Mucosa of descending colon (tissue), 3 donors: ENCODE measurements at places on chromosomes 2 and 18.
A peak's percentile ranks its signal among the peaks of the same experiment; 100 is the strongest.

- no peak for DNase-seq
Measured at GRCh38 chr18:58813105-58813504, 51.6 kb upstream of the ZNF532 start.

DNA sequence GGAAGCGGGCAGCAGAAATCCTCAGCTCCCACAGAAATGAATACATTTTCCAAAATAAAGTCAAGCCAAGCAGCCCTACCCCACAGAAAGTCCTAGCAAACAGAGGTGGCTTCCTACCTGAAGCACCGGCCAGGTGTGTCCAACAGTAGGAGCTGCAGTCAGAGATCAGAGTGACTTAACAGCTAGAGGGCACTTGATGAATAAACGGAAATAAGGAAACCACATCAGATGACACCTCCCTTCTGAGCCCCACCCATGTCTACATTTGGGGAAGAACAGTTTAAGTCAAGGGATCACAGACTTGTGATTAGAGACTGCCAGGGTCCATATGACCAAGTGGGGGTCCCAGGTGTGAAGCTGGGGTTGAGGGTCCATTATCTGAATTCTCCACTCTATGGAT is at the start of gene CXCR1:
CXCR1 (minus strand) TSS at position 172 of the 400 bp plus-strand sequence. CDS start 1,751 bp downstream, outside the sequence.
- no peak for DNase-seq

GRCh38 chr2:196291873-196292800 is 120.8 kb upstream of the STK17B start:
- DNase-seq = no peak

DNA sequence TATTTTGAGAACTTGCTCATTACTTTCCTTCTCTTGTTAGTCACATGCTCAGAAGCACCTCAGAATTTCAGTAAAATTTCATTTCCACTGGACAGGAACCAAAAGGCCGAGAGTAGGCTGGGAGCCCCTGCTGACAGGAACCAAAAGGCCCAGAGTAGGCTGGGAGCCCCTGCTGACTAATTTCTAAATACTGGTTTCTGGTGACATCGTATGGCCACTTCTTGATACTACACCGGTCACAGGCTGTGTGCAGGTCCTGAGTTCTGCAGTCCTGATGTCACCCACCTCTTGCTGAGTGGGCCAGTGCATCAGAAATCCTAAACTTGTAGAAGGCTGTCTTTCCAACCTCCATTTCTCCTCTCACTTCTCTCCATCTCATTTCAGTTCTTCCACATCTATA is 17.7 kb upstream of the EN1 start:
- peak; percentile 39 for DNase-seq

- no peak for DNase-seq
Measured at GRCh38 chr18:23832911-23833310, 143.7 kb downstream of the LAMA3 start.

DNA sequence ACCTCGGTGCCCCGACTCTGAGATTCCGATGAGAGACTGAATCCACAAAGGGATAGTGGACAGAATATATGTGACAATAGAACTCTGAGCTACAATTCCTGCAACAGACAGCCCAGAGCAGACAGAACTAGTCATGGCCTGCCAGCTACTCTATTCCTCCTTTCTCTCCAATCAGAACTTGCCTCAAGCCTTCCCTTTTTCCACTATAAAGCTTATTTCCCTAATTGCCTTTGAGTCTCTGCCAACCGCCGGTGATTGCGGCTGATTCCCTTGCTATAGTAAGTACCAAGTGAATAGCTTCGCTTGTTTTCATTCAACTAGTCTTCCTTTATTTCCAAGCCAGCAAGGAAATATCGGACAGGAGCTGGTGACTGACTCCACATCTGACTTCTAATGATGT is 96.8 kb downstream of the DSC3 start:
- peak; percentile 27 for DNase-seq

DNA sequence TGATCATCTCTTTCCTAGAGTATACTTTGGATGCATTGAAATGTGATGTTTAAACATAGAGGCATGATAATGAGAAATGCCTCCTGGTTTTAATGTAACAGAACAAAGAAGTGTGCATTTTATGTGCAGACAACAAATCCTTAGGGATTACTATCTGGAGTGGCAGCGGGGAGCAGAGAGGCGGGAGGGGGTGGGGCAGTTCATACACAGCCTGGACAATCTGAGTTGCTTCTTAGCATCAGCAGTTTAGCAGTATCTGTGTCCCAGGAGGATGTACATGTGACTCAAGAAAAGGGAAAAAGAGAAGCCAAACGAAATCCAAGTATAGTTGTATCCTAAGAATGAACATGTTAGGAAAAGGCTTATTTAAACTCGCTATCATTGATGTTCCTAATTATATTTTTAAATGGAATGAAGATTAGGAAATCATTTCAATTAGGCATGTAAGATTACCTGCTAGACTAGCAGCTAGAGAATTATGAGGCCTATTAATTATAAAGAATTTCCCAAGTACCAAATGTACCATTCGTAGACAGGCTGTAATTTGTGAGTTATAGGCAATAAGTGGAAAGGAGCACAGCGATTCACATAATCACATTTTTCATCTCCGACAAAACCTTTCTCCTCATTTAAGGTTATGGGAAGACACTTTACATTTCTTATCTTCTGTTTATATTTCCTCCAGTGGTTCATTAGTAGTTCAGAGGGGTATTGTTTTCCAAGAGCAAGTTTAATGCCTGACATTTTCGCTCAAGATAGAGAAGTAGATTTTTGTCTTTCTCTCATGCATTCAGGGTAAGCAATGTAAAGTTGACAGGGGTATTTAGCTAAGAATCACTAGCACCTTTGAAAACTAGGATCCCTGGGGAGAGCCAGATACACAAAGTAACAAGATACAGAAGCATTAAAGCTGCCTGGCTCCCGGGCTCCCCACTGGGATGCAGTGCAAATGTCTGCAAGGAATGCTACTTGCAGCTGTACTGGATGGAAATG is 141.3 kb upstream of the NOSTRIN start:
- no peak for DNase-seq

GRCh38 chr2:75787532-75788132 is 76.9 kb upstream of the GCFC2 start:
- DNase-seq = no peak

DNA sequence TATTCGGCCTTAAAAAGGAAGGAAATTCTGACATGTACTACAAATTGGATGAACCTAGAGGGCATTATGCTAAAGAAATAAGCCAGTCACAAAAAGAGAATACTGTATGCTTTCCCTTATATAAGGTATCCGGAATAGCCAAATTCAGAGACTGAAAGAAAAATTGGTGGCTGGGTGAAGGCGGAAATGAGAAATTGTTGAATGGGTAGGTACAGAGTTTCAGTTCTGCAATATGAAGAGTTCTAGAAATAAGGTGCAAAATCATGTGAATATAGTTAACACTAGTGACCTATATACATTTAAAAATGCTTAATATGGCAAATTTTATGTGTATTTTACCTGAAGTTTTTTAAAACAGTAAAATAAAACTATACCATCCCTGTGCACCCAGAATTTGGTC is 43.1 kb downstream of the RMP24 start:
- DNase-seq = no peak

- DNase-seq = no peak
Measured at GRCh38 chr2:106857882-106858478, 28.0 kb downstream of the ST6GAL2 start.

DNA sequence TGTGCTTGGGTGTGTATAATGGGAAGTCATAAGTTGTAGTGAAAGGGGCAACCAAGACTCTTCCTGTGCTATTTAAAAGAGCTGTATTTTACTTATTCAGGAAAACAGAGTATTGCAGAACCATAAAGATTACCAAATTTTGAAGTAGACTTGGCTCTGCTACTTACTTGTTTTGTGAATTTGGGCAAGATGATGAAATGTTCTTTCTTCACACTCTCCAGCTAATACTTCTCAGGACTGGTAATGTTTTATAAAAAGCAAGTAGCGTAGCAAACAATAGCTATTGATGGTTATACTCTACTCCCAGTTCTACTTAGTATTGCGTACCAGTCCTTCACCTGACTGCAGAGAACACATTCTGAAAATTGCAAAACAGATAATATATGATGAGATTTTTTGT is 374.1 kb downstream of the ARHGAP15 start:
- no peak for DNase-seq

GRCh38 chr2:60281730-60282129 is 271.7 kb downstream of the BCL11A start:
- no peak for DNase-seq

DNA sequence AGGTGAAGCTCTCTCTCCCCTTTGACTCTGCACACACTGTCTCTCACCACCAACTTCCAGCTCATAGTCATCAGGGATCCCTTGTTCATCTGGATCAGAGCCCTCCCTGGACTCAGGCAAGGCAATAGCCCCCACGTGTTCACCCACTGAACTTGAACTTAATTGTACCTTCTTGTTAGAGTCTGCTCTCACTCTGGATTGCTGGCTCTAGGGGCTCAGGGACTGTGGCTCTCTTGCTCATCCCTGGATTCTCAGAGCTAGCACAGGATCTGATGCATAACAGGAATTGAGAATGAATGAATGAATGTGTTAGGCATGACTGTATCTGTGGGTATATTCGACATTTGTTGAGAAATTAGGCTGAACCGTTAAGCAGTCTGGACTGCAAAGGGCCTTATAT is 16.7 kb upstream of the ASAP2 start:
- DNase-seq = no peak

DNA sequence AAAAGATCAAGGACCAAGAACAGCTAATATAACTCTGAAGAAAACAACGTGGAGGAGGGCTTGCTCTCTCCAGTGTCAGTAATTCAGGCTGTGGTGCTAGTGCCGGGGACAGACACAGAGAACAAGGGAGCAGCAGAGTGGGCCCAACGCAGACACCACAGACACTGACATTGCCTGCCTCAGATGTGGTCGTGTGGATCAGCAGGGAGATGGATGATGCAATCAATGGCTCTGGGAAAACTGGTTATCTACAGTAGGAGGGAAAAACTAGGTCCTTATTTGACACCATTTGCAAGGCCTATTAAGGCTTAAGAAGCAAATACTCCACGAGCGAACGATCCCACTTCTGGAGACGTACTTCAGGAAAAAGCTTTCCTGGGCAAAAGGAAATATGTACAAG is 36.1 kb downstream of the HDLBP start:
- no peak for DNase-seq

DNA sequence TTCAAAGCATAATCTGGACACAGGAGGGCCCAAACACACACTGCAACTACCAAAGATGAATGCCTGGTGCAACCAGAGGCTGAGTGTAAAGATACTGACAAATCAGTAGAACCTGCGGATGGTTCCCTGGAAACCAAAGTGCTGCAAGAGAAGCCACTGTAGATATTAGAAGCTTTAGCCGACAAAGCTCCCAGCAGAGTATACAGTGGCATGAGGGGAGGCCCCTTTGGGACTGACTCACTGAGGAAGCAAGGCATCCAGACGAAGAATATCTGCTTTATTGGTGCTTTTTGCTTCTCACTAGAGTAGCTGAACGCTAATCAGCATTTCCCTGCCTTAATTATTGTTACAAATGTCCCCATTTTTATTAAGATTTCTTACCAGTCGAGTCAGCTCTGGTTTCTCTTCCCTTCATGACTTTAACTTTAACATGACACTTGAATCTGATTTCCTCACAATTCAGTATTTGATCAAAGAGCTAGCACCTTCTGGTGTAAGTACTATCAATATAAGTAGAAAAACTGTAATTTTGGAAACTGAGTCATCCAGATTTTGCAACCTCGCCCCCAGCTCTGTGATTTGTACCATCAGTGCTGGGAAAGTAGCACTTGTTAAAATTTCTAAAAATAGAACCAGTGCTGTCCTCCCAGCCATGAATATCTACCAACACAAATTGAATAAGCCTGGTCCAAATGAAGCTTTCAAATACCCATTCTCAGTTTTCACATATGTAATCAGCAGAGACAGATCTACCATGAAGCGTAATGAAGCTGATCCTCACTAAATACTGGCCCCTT is 34.2 kb downstream of the FIGN start:
- DNase-seq = no peak

DNA sequence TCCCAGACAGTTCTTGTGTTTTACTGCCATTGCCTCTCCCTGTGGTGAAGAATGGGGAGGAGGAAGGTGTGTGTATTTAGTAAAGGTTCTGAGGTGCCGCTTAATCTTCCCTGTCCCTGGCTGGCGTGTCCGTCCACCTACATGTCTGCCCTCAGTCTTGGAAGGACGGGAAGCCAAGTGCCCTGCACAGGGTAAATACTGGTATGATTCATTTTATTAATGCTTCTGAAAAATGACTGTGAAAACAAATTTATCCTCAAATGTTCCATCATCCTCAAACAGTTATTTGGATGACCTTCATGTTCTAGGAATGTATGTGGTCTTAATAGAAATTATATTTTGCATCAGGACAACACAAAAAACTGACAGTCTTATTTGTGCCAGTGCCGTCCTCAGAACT is 6.6 kb downstream of the EPAS1 start:
- DNase-seq = no peak

DNA sequence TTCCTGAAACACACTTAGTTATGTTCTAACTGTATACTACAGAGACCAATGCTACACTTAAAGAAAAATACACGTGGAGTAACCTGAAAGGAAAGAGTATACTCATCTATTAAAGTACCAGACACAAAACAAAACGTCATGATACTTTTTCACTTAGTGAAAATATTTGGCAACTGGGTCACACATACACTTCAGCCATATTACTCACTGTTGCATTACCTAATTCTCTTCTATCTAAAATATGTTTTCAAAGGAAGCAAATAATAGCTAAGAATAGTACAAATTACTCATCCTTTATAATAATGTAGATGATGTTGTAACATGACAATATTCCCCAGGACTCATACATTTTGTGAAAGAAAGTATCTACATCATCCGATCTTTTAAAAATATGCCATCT is 76.5 kb upstream of the EPB41L3 start:
- no peak for DNase-seq

GRCh38 chr18:74840492-74841167 is 243.0 kb downstream of the ZNF407 start:
- peak; percentile 7 for DNase-seq

- DNase-seq = no peak
Measured at GRCh38 chr2:175017618-175018414, 12.6 kb upstream of the CHN1 start.

- no peak for DNase-seq
Measured at GRCh38 chr2:83196225-83196624, 1262.9 kb downstream of the SUCLG1 start.

GRCh38 chr2:238162846-238163441 is 4.2 kb downstream of the ERFE start:
- no peak for DNase-seq

GRCh38 chr2:79393806-79394484 is 118.9 kb upstream of the CTNNA2 start:
- DNase-seq = no peak

GRCh38 chr2:31328026-31328425 is 86.5 kb downstream of the XDH start:
- DNase-seq = no peak
